ENCODE measurements at places on chromosomes 12 and 14.

DNA sequence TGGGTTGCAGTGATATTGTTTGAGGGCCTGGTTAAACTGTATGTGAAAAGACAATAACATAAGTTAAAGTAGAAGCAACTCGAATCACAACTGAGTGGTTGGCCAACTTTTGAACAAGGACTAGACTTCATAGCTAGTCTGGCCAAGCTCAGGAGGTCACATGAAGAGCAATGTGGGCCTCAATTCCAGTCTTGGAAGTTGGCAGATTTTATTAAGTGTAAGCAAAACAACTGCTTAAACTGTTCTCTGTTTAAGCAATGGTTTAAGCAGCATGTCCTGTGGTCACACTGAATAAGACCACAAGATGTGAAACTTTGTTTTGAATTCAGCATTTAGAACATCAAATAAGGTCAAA lies 100.4 kb downstream of the TMTC3 start:
- no peak for DNase-seq

DNA sequence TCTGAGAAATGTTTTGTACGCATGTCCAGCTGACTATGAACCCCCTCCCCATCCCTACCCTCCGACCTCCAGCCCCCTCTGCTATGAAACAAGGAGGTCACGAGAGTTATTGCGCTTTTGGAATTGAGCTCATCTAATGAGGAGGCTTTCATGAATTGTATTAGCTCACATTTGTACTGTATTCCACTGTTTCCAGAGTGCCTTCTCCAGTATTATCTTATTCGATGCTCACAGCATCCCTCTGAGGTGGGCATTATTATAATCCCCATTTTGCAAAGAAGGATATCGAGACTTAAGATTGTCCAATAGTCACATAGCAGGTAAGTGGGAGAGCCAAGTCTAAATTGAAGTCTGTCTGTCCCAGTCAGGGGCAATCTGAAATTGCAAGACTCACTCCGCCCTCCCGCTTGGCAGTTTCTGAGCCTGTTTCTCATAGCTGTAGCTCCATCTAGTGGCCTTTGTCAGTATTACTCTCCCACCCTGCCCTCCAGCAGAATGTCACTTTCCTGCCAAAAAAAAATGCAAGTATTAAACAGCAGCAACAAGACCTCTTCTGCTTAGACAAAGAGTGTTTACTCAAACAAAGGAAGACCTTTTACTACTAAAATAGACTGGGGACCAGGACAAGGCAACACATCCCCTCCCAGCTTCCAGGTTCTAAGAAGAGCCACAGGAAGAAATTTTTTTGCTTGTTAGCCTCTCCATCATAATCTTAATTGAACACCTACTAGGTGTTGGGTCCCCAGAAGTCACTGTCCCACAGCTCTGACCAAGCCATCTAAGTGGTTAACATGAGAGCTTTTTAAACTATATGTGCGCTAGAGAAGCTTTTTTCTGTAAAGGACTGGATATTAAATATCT lies 48.6 kb upstream of the TMEM233 start:
- peak; percentile 31 for DNase-seq

GRCh38 chr12:74971201-74971600 lies 238.4 kb downstream of the KCNC2 start:
- DNase-seq, result no peak

GRCh38 chr14:92794547-92794941 lies 439 bp downstream of the GOLGA5 start:
- peak; percentile 5 for DNase-seq

- no peak for DNase-seq
Observed at GRCh38 chr14:104636131-104636530, 31.6 kb upstream of the TMEM179 start.

- DNase-seq, result no peak
Observed at GRCh38 chr12:78970041-78970440, 105.5 kb downstream of the SYT1 start.

DNA sequence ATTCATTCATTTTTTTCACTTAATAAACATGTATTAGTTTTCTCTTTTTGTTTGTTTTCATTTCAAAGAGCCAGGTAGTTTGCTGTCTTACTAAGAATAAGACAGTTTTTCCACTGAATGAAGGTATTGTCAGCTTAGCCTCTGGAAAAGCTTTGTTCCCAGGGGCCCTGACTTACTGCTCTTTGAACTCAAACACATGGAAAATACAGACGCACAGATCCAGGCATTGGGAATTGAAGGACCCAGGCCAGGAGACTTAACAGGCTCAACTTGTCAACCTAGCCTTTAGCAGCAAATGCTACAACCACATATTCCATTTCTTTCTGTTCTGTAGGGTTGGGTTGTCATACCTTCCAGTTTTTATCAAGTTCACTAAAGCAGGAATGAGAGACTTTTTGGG lies 38.5 kb upstream of the SLCO1C1 start:
- no peak for DNase-seq

DNA sequence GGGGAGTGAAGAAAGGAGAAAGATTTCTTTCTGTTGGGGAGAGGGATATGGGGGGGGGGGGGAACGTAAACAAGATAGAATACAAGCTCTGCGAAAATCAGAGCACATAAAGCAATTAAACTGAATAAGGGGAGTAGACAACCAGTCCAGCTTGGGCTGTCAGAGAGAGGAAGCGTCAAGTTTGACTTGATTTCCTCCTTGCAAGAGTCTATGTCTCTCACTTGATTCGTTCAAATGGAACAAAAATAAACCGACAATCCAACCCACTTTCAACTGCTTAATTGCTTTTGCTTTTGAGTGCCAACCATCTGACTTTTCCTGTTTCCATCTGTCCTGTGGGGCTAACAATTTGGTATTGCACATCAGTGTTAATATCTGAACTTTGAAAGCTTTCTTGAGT lies 942 bp downstream of the SYT1 start:
- no peak for DNase-seq
